Activated naive CD4-positive, alpha-beta T cell (primary cell): ENCODE measurements at places on chromosomes 3 and 15.

DNA sequence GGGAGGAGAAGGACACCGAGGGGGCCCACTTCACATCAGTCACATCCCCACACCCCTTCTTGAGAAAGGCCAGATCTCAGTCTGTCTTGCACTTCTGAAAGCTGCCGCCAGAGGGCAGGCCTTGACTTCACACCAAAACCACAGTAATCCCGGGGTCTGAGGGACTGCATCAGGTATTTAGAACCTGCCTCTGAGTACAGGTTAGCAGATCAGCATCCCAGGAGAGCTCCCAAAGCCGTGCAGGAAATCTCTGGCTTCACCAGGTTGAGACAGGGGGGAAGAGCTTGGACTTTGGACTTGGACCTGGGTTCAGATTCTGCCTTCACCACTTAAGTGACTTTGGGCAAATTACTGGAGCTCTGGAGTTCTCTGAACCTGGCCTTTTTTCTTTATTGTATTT lies 50.3 kb downstream of the LHFPL4 start:
- peak; percentile 66 for DNase-seq

GRCh38 chr15:75785771-75786574 lies 57.3 kb upstream of the UBE2Q2 start:
- DNase-seq = no peak

GRCh38 chr3:145942052-145942451 lies 218.9 kb downstream of the PLOD2 start:
- no peak for DNase-seq

DNA sequence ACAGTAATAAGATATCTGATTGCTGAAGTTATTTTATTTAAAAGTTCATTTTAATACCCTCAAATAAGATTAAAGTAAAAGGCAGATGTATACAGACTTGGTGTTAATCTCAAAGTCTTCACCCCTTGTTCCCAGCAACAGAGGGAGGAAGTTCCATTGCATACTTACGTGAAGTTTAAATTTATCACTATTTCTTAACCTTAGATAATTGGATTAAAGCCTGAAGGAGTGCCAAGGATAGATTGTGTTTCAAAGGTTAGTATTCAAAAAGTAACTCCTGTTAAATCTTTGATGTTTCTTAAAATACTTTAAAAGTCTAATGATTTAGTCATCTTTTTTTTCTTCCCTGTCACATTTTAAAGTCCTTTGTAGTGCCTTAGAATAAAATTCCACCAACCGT lies 39.3 kb downstream of the ATP1B3 start:
- DNase-seq = no peak

DNA sequence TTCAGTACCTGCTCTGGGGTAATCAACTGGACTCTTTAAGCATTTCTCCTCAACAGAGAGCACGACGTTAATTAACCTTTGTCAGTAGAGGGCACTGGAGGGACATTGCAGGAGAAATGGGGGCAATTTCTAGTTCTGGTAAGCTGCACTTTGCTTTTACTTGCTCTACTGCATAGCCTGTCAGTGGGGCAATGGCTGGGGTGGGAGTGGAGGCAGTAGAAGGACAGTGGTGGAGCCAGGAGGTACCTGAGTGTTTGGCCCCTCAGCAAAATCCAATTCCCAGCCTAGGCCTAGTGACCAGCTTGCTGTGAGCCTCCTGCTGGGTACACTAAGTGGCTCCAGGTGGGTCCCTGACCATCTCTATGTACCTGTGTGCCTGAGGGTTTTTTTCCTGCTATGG lies 18.3 kb upstream of the MED12L start:
- DNase-seq = no peak

DNA sequence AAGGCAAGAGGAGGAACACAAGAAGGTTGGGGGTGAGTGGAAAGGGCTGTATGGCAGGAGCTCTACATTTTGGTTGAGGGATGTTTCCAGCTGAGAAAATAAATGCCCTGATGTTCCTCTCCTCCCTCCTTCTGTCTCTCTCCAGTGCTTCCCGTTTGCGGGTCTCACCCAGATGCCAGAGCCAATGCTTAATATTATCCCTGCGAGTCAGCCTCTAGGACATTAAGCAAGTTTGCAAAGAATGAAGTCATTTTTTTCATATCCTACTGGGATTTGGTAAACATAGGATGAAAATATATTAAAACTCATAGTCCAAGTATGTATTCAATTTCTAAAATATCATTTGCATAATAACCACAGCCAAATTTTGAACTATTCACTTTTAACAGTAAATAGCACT lies 295.9 kb downstream of the CADM2 start:
- DNase-seq = no peak

GRCh38 chr3:36257158-36257852 lies 123.0 kb upstream of the STAC start:
- no peak for DNase-seq

- no peak for DNase-seq
Measured at GRCh38 chr3:99920481-99921376, 103.1 kb downstream of the CMSS1 start.

GRCh38 chr15:100732211-100733055 lies 130.0 kb downstream of the ASB7 start:
- DNase-seq = no peak

DNA sequence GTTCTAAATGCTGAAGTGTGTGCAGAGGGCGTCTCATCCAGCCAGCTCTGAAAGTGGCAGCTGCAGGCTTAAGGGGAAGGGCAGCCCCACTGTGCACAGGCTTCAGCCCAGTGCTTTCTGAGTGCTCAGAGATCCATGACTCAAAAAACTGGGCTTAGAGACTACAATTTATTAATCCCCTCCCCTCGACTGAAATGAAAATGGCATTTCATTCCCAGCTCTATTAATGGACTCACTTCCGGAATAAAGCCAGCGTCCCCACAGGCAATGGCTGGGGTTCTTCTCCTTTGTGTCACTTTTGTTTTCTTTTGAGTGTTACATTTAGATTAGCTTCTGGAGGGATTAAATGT lies 55.5 kb upstream of the PLXNA1 start:
- no peak for DNase-seq

- no peak for DNase-seq
Measured at GRCh38 chr15:64070965-64071851, 22.4 kb downstream of the CIAO2A start.

GRCh38 chr3:3038201-3038991 lies 71.8 kb downstream of the IL5RA start:
- no peak for DNase-seq

DNA sequence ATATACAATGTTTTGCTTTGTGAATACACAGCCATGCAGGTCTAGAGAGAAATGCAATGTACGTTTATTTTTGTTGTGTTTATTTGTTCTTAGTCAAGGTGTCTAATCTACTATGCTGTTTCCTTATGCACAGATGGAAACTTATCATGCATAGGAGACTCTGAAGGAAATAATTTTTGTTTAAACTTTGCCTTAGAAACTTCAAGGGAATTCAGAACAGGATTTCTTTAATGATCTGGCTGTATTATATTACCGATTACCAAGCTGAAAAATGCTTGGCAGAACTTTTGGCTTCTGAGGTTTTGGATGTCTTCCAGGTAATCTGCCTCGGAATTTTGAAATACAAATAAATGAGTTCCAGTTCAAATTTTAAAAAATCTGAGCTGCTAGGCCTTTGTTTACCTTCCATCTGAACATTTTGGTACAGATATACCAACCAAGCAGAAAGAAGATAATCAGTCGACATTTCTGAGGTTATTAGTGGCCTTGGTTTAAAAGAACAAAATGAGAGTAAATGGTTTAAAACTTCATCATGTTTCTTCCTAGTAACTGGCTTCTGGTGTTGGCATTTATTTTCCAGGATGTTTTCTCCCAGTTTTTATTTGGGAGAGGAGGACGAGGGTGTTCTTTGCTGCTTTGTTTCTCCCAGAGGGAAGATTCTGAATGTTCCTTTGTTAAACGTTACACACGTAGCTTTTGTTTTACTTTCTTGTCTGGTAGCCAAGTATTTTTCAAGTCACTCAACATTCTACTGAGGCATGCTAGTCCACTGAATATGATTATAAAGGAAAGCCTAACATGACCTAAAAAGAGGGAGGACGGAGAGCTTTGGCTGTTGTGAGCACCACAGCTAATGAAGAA lies 421.8 kb upstream of the TBL1XR1 start:
- no peak for DNase-seq

- DNase-seq = no peak
Measured at GRCh38 chr3:112514527-112515128, 15.4 kb upstream of the BTLA start.

DNA sequence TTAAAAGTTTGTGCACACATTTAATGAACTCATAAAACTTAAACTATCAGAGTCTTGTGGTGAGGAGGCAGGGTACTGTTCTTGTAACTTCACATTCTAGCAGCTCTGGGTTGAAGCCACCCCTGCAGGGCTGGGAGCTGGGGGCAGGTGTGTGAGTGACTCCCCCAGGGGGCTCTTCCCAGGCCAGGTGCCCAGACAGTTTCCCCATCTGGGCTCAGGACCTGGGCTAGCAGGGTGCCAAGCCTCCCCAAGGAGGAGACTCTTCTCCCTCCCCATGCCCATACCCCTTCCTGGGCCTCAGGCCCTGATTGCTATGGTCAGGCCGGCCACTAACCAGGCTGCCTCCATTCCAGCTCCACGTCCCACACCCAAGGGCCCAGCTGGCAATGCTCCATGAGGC lies 22.0 kb upstream of the CHCHD6 start:
- DNase-seq = no peak

DNA sequence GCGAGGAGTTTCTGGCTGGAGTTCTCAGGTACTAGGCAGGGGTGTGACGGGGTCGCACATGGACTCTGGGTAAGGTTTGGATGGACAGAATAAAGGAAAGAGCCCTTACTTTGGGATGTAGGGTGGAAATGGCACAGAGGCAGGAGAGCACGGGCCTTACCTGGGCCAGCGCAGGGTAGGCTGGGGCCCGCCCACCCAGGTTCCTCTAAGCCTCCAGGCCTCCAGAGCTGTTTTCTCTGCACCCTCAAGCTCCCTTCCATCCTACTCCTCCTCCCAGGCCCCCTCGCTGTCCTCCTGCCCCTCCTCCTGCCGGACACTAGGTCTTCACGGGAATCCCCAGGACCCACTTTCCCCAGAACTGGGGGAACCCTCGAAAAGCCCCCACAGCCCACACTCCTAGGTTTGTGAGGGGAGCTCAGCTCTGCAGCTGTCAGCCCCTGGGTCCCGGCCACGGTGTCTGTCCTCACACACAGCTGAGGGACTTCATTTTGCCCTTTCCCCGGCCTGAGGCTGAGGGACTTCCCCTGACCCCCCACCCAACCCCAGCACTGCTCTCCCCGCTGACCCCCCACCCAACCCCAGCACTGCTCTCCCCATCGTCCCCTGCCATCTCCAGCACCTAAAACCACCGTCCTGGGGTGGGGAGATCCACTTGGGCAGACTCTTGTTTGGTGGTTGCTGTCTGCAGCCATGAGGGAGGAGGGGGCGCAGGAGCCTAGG lies 53.0 kb upstream of the PCSK6 start:
- no peak for DNase-seq

- no peak for DNase-seq
Measured at GRCh38 chr3:112362221-112362620, 29.3 kb downstream of the CD200 start.

DNA sequence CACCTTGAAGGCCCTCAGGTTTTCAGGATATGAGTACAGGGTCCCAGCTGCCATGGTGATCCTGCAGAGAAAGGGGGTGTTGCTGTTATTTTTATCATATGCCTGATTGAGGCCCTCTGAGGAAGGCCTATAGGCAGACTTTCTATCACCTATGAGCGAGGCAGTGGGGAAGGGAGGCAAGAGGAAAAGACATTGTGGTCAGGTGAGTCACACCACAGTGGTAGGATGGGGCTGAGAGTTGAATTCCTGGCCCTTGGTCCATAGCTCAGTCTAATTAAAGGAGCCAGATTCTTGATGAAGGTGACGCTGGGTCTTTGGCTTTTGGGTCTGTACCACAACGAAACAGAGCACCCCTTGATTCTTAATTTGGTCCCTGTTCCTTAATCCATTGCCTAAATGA lies 72.7 kb downstream of the ZNF621 start:
- no peak for DNase-seq

- no peak for DNase-seq
Measured at GRCh38 chr3:138361561-138361971, 13.2 kb downstream of the MRAS start.

- no peak for DNase-seq
Measured at GRCh38 chr15:80549191-80549590, 145.0 kb downstream of the ARNT2 start.

GRCh38 chr3:179726075-179726699 lies 73.3 kb downstream of the USP13 start:
- no peak for DNase-seq

DNA sequence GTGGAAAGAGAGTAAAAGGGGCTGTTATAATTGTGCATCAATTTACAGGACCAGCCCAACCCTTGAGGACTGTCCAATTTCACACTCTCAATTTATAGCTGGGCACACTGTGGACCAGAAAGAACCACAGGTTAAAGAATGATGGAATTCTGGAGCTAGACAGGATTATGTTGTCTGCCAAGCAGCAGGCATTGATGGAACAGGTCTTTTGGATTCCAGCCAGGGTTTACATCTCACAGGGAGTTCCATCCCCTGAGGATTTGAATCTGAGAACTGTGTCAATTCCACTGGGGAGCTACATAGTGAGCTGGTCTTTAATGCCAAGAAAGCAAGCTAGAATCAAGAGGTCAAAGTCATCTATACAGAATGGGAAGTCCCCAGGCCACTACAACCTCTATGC lies 389.5 kb upstream of the WNT5A start:
- no peak for DNase-seq

GRCh38 chr3:119597548-119598288 lies at the start of gene PLA1A:
Gene PLA1A, plus strand, starts transcription at chr3:119597885. Its CDS starts 29 bp downstream, at chr3:119597914.
- DNase-seq = no peak

- no peak for DNase-seq
Measured at GRCh38 chr15:53416219-53416940, 343.1 kb downstream of the WDR72 start.

GRCh38 chr15:93895976-93896770 lies 335.2 kb upstream of the MCTP2 start:
- DNase-seq = no peak

DNA sequence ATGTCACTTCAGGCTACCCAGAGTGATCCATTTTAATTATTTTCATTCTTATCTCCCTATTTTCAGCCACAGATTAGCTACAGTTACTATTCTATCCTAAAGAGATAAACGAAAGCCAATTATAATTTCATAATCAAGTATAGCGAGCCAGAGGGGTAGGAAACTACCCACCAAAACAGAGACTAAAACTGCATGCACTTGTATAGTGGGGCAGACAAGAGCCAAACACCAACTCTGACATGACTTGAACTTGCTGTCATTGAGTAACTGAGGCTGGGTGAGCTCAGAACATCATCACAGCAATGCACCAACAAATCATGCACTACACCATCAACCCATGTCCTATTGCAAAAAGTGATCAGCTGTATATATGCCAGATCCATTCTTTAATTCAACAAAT lies 64.8 kb downstream of the FBN1 start:
- no peak for DNase-seq
